Activated T-helper 1 cell treated with anti-CD3 and anti-CD28 coated beads, Interleukin-12 subunit alpha, Interleukin-12 subunit beta, Interleukin-2, Interleukin-4 antibody, amounts not matched to agents 30 ng/mL and 10 ng/mL and 1 ng/mL, durations not matched to agents 14 hours and 24 hours and 36 hours (primary cell): ENCODE measurements at places on chromosomes 6 and 20. TPM values are rescaled to one million over a fixed set of nuclear protein-coding genes. Genes with fewer than 3 reads are reported as not detected.
A peak's percentile ranks its signal among the peaks of the same experiment; 100 is the strongest.

BMP7 gene
- 0.12 and 0.21 TPM in 2 replicates for total RNA-seq

SNAP91 gene
- total RNA-seq, result not detected in 2 replicates

CLPSL2 gene
- not detected in 2 replicates for total RNA-seq

DDX39B gene
- total RNA-seq, result 628 and 637 TPM in 2 replicates

TTBK1 gene
- total RNA-seq, result 1.7 and 2.0 TPM in 2 replicates

FRMD1 gene
- not detected in 2 replicates for total RNA-seq

SLC22A16 gene
- not detected in 2 replicates for total RNA-seq

RSPO4 gene
- total RNA-seq, result not detected in 2 replicates

FOXF2 gene
- not detected in 2 replicates for total RNA-seq

CFAP61 gene
- not detected in 2 replicates for total RNA-seq

SIRPD gene
- not detected in 2 replicates for total RNA-seq

GINS1 gene
- 39.6 and 40.1 TPM in 2 replicates for total RNA-seq

PTCRA gene
- not detected in 2 replicates for total RNA-seq

CPXM1 gene
- 0.31 and 0.76 TPM in 2 replicates for total RNA-seq

GRCh38 chr20:63525971-63526370, 5.4 kb downstream of the PPDPF start:
- H3K27ac ChIP-seq, result no peak overlapping the region
- peaks cover 12% of the 10 kb centered on the region for H3K36me3 ChIP-seq
- H3K4me1 ChIP-seq, result no peaks in the 10 kb centered on the region
- no peak overlapping the region for H3K4me3 ChIP-seq
- no peaks in the 10 kb centered on the region for H3K27me3 ChIP-seq

DNA sequence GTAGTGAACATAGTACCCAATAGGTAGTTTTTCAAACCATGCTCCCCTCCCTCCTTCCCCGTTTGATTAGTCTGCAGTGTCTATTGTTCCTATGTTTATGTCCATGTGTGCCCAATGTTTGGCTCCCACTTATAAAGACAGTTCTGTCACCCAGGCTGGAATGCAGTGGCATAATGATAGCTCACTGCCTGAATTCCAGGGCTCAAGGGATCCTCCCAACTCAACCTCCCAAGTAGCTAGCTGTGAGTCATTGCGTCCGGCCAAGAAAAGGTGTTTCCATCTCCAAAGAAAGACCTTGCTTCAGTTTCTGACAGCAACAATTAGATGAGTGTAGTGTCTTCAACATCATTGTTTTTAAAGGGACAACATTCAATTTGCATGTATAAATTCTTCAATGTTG, 131.1 kb upstream of the CEP162 start:
- H3K4me3 ChIP-seq, result no peak overlapping the region
- H3K36me3 ChIP-seq, result no peaks in the 10 kb centered on the region
- no peak for DNase-seq
- no peak overlapping the region for H3K27ac ChIP-seq
- no peaks in the 10 kb centered on the region for H3K27me3 ChIP-seq
- H3K4me1 ChIP-seq, result no peaks in the 10 kb centered on the region

GRCh38 chr6:107561306-107561705, 71.4 kb downstream of the SOBP start:
- DNase-seq, result no peak
- H3K36me3 ChIP-seq, result no peaks in the 10 kb centered on the region
- H3K27ac ChIP-seq, result no peak overlapping the region
- no peak overlapping the region for H3K4me3 ChIP-seq
- H3K4me1 ChIP-seq, result no peaks in the 10 kb centered on the region
- H3K27me3 ChIP-seq, result peaks cover 15% of the 10 kb centered on the region

- H3K4me3 ChIP-seq, result no peak overlapping the region
- H3K27me3 ChIP-seq, result peaks cover 1% of the 10 kb centered on the region
- no peaks in the 10 kb centered on the region for H3K4me1 ChIP-seq
- no peak overlapping the region for H3K27ac ChIP-seq
- peaks cover 2% of the 10 kb centered on the region for H3K36me3 ChIP-seq
These were observed 138.8 kb upstream of the JARID2 start for GRCh38 chr6:15106958-15107643.

- H3K27me3 ChIP-seq, result peaks cover 2% of the 10 kb centered on the region
- DNase-seq, result peak; percentile 41
- peaks cover 66% of the 10 kb centered on the region for H3K4me1 ChIP-seq
- H3K36me3 ChIP-seq, result peaks cover 2% of the 10 kb centered on the region
- H3K4me3 ChIP-seq, result peak overlapping the region; percentile 98
- peak overlapping the region; percentile 100 for H3K27ac ChIP-seq
These were observed 58.4 kb downstream of the TRIM38 start for GRCh38 chr6:26021001-26021349.

DNA sequence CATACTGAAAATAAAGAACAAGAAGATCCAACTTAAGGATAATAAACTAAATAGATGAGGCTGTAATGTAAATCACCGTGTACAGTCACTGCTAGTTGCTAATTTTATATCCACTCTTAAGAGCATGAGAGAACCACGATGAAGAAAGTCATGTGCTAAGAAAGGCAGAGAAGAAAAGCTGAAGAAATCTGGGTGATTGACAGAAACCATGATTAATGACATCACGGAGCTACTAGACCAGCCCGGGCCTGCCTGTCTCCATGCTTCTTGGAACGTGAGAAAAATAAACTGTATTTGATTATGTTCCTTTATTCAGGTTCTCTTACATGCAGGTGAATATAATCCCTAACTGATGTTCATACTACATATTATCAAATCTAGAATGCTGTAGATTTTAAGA, 84.2 kb upstream of the E2F3 start:
- H3K27ac ChIP-seq, result no peak overlapping the region
- H3K4me3 ChIP-seq, result no peak overlapping the region
- peaks cover 27% of the 10 kb centered on the region for H3K4me1 ChIP-seq
- H3K36me3 ChIP-seq, result peaks cover 1% of the 10 kb centered on the region
- H3K27me3 ChIP-seq, result peaks cover 4% of the 10 kb centered on the region

- peaks cover 22% of the 10 kb centered on the region for H3K4me1 ChIP-seq
- no peak overlapping the region for H3K27ac ChIP-seq
- no peaks in the 10 kb centered on the region for H3K27me3 ChIP-seq
- H3K36me3 ChIP-seq, result no peaks in the 10 kb centered on the region
These were observed 255.0 kb downstream of the HACE1 start for GRCh38 chr6:104604685-104605084.

DNA sequence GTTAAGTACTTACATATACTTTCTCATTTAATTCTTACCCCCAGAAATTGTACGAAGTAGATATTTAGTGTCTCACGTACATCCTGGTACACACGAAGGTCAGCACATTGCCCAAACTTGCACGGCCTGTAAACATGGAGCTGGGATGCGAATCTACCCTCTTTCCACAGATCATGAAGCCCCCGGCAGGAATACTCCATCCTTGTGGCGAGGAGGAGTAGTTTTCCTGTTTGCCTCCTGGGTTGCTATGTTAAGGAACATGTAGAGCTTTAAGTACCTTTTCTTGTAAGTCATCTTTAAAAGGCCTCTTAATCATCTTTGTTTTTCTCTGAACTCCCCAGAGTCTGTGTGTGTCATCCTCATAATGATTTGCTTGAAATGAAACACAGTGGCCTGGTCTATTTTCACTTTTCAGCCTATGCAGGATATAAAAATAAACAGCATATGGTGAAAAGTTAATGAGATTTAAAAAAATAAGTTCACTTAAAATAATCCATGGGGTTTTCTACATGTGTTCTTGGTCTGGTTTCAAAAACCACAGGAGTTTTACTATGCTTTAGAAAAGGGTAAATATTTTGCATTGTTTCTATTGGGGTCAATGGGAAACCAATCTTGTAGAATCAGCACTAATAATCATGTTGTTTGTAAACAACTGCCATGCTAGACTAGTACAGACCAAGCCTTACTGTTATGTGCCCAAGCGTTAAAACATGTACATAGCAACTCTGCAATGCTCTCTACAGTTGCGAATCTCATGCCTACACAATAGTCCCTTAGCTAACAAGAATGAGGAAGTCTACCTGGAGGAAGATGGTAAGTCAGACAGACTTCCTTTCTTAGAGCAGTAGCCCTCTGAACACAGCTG, 9.3 kb upstream of the ARID1B start:
- H3K4me1 ChIP-seq, result peaks cover 5% of the 10 kb centered on the region
- peaks cover 1% of the 10 kb centered on the region for H3K27me3 ChIP-seq
- DNase-seq, result no peak
- H3K36me3 ChIP-seq, result no peaks in the 10 kb centered on the region

DNA sequence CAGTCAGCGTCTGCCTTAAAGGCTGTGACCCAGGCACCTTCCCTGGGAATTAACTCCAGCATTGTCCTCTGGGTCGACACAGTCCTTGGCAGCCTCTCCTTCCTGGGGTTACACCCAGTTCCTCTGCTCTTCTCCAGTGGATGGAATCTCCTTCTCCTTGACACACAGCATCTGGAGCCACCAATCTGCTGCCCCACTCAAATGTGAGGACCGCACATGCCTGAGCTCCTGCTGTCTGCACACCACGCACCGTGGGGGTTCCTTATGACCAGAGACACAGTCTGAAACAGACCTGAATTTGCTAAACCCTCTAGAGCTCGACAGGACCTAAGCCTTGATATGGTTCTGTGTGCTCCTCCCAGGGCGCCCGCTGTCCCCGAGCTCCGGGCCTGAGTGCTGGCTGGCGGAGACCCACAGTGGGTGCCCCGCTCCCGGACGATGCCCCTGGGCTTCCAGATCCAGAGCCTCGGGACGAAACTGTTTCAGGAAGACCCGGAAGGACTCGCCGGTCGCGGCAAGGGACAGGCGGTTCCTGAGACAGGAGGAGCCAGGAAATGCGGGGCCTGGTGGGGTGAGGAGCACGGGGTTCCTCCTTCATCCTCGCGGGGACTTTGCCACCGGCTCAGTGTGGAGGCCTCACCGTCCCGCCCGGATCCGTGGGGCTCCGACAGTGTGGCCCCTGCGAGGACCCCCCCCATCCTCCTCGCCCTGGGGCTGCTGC, 2.5 kb upstream of the RAET1G start:
- H3K27ac ChIP-seq, result no peak overlapping the region
- no peak overlapping the region for H3K4me3 ChIP-seq
- peaks cover 15% of the 10 kb centered on the region for H3K4me1 ChIP-seq

GRCh38 chr6:16420715-16421461, 182.5 kb downstream of the GMPR start:
- H3K4me3 ChIP-seq, result peak overlapping the region; percentile 73
- DNase-seq, result peak; percentile 47
- H3K27ac ChIP-seq, result peak overlapping the region; percentile 95
- peaks cover 63% of the 10 kb centered on the region for H3K4me1 ChIP-seq
- H3K36me3 ChIP-seq, result peaks cover 22% of the 10 kb centered on the region

DNA sequence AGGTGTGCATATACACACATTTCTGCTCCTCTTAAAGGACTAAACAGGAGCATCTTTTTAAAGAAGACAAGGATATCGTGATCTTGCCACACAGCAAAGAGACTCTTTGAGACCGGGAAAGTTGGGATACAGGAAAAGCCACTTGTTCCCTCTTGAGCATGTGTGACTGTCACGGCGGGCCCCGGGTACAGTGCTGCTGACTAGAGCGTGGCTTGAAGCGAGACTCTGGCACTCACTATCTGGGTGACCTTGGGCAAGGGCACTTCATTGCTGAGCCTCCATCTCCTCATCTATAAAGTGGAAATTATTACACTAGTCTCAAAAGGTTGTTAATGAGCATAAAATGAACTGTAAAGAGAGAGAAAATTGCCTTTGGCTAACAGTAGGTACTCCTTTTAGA, 713.9 kb downstream of the PTPRT start:
- H3K4me1 ChIP-seq, result no peaks in the 10 kb centered on the region
- no peak overlapping the region for H3K27ac ChIP-seq
- no peak for DNase-seq
- H3K36me3 ChIP-seq, result no peaks in the 10 kb centered on the region

DNA sequence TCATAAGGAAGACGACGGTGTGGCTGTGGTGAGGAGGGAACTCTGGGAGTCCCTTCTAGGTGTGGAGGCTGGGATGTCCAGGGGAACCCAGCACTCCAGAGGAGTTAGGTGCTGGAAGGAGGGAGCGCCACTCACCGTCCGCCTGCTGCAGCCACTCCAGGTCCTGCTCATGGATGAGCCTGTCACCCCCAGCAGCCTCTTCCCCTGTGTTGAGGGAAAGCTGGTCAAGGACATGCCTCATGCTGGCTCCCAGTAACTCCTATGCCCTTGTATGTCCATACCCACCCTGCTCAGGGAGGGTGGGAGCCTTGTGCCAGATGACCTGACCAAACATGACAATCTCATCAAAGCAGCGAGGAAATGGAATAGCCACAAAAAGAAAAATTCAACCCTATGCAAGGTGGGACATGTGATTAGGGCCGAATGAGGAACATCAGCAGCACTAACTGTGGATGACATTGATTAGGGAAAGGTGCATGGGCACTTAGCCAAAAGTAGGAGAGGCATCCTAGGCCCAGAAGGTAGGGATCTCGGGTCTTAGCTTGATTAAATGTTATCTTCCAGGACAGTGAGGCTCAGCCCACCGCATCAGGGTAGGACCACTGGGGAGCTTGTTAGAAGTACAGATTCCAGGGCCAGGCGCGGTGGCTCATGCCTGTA, 3.0 kb downstream of the DNPH1 start:
- peaks cover 3% of the 10 kb centered on the region for H3K27me3 ChIP-seq
- peak overlapping the region; percentile 74 for H3K27ac ChIP-seq
- H3K36me3 ChIP-seq, result peaks cover 45% of the 10 kb centered on the region
- DNase-seq, result no peak
- peak overlapping the region; percentile 51 for H3K4me3 ChIP-seq

GRCh38 chr6:74320715-74321114, 624.7 kb downstream of the CD109 start:
- H3K36me3 ChIP-seq, result no peaks in the 10 kb centered on the region
- no peaks in the 10 kb centered on the region for H3K27me3 ChIP-seq
- H3K4me3 ChIP-seq, result no peak overlapping the region
- H3K27ac ChIP-seq, result no peak overlapping the region
- no peaks in the 10 kb centered on the region for H3K4me1 ChIP-seq
- DNase-seq, result no peak

DNA sequence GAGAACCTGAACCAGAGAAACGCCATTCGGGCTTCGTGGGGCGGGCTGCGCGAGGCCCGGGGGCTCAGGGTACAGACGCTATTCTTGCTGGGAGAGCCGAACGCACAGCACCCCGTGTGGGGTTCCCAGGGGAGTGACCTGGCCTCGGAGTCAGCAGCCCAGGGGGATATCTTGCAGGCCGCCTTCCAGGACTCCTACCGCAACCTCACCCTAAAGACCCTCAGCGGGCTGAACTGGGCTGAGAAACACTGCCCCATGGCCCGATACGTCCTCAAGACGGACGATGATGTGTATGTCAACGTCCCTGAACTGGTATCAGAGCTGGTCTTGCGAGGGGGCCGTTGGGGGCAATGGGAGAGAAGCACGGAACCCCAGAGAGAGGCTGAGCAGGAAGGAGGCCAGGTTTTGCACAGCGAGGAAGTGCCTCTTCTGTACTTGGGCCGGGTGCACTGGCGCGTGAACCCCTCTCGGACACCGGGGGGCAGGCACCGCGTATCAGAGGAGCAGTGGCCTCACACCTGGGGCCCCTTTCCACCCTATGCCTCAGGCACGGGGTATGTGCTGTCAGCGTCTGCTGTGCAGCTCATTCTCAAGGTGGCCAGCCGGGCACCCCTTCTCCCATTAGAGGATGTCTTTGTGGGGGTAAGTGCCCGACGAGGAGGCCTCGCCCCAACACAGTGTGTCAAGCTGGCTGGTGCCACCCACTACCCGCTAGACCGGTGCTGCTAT, 904 bp downstream of the B3GALT4 start:
- H3K4me1 ChIP-seq, result peaks cover 52% of the 10 kb centered on the region
- H3K4me3 ChIP-seq, result peak overlapping the region; percentile 88
- no peak for DNase-seq
- no peaks in the 10 kb centered on the region for H3K27me3 ChIP-seq
- peaks cover 46% of the 10 kb centered on the region for H3K36me3 ChIP-seq
- H3K27ac ChIP-seq, result peak overlapping the region; percentile 91
